Heart right ventricle (tissue), 16 donors: ENCODE measurements at places on chromosomes 2 and 18. TPM values are rescaled to one million over a fixed set of nuclear protein-coding genes. Genes with fewer than 3 reads are reported as not detected.

- DNase-seq = no peak
These were observed 48.7 kb downstream of the ATIC start for GRCh38 chr2:215360596-215360995.

- no peak for DNase-seq
These were observed 117.9 kb downstream of the HAUS1 start for GRCh38 chr18:46222093-46222492.

The UBE2E3 gene
- total RNA-seq = 41.9 TPM

The COL3A1 gene
- 122 TPM for total RNA-seq

The KCNJ13 gene
- total RNA-seq = not detected

- DNase-seq = no peak
These were observed 182.3 kb downstream of the FAM210A start for GRCh38 chr18:13543811-13544732.

GRCh38 chr2:196971574-196972279 is 45.2 kb upstream of the PGAP1 start:
- no peak for DNase-seq

- DNase-seq = no peak
These were observed 111.8 kb downstream of the STK39 start for GRCh38 chr2:168135630-168136029.

- no peak for DNase-seq
These were observed 78.9 kb downstream of the RAB31 start for GRCh38 chr18:9787036-9787435.

The TTC21B gene
- total RNA-seq = 13.2 TPM

The GPR155 gene
- 16.3 TPM for total RNA-seq
